Activated CD4-positive, CD25-positive, alpha-beta regulatory T cell (primary cell): ENCODE measurements at places on chromosomes 5 and 9.

GRCh38 chr5:130720355-130720754 lies 444.7 kb downstream of the HINT1 start:
- no peak for DNase-seq

GRCh38 chr5:154467655-154468354 lies 10.2 kb downstream of the HAND1 start:
- DNase-seq: peak; percentile 76

DNA sequence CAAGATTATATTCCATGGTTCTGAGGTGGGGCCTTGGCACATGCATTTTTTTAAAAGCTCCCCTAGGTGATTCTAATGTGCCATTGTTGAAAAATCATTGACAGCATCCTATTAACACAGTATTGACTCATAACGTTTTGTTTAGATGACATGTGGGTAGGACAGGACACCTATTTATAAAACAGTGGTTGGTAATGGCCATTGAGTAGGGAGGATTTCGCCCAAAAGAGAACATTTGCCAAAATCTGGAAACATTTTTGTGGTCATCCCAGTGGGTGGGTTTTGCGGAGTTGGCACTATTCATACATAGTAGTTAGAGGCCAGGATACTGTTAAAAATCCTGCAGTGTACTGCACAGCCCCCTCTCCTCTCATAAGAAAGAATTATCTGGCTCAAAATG lies 6.4 kb upstream of the CHD1 start:
- no peak for DNase-seq

- DNase-seq: no peak
Observed at GRCh38 chr5:85143138-85143537, 758.5 kb upstream of the EDIL3 start.

DNA sequence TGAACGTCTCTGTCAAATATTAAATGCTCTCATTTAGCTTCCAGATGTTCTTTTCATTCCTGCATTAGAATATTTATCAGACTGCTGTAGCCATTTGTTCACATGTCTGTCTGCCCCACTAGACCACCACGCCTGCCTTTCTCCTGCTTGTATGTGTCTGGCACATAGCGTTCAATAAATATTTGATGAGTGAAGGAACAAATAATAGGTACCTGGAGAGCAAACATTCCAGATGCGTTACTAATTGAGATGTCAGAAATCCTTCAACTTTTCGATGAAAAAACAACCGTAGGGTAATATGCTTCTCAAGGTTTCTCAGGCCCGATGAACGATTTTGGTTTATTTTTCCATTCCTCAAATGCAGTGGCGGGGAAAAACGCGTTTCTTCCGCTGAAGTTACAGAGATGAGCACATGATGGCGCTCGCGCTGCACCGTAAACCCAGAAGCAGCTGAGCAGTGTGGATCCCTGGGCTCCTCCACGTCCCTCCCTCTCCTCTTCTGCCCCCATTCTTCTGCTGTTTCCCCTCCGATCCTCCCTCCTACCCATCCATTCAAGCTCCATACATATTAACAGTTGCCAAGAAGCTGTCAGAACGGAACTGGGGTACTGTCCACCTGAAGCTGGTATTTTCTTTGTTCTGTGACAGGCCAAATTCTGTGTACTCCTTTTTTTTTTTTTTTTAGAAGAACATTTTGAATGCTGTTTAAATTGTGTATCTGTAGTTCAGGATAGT lies 245.4 kb downstream of the MPDZ start:
- no peak for DNase-seq
